ENCODE measurements at places on chromosomes 1 and 21.

DNA sequence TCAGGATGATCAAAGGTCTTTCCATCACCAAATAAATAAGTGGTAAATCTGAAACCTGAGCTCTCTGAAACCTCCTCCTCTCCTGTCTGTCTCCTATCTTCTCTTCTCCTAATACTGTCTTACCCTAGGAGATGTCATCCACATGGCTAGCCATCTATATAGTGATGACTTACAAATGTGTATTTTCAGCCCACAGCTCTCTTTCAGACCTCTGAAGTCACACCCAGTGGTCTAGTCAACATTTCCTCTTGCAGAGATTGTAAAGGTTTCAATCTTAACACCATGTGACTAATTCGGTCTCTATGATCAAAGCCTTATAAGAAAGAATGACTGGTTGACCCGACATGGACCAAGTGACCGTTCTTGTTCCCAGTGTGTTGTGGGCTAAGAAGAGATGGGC, 63.1 kb upstream of the DPT start:
- no peak for DNase-seq

DNA sequence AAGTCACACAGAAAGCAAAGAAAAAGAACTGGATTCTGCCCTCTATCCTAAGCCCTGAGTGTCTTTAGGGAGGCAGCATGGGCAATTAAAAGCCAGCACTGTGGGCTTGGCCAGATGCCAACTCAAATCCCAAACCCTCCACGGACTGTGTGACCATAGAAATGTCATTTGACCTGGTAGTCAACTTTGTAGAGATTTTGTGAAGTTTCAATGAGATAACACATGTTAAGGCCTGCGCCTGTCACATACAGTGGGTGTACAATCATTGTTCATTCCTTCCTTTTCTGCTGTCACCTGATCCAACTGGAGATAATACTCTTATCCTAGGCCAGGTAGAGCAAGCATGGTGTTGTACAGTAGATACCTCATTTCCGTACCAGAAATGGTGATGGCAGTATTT, 54.2 kb downstream of the TMEM53 start:
- no peak for DNase-seq

GRCh38 chr1:57986432-57986831, 560.1 kb downstream of the OMA1 start:
- no peak for DNase-seq

- DNase-seq, result peak; percentile 64
Observed at GRCh38 chr1:23376890-23377811, 7.5 kb upstream of the ZNF436 start.
